Stimulated activated CD8-positive, alpha-beta memory T cell treated with anti-CD3 and anti-CD28 coated beads, Interleukin-2, amount 100 ng/mL, for 1 hour (primary cell): ENCODE measurements at places on chromosomes 2 and 18.
A peak's percentile ranks its signal among the peaks of the same experiment; 100 is the strongest.

DNA sequence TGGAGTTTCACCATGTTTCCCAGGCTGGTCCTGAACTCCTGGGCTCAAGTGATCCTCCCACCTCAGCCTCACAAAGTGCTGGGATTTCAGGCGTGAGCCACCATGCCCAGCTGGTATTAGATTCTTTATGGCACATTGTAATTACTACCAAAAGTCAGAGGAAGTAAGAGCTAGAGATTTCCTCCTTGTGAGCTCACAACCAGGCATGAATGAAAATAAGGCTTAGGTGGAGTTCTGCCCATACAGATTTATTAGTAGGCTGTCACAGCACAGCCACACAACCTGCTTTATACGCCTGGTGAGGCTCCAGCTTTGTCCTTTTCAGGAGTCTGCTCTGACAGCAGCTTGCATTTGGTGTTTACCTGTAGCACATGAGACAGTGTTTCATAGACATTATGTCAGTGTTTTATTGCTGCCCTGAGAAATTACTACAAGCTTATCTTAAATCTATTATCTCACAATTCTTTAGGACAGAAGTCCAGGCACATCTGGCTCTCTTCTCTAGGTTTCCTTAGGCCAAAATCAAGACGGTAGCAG lies 156.6 kb downstream of the TANC1 start:
- no peak for DNase-seq

GRCh38 chr2:219985017-219985416 lies 357.6 kb downstream of the SLC4A3 start:
- no peak for DNase-seq

- no peak for DNase-seq
Measured at GRCh38 chr2:197946562-197946961, 142.2 kb downstream of the PLCL1 start.

GRCh38 chr18:26863122-26863879 lies 2.2 kb downstream of the AQP4 start:
- no peak for DNase-seq

DNA sequence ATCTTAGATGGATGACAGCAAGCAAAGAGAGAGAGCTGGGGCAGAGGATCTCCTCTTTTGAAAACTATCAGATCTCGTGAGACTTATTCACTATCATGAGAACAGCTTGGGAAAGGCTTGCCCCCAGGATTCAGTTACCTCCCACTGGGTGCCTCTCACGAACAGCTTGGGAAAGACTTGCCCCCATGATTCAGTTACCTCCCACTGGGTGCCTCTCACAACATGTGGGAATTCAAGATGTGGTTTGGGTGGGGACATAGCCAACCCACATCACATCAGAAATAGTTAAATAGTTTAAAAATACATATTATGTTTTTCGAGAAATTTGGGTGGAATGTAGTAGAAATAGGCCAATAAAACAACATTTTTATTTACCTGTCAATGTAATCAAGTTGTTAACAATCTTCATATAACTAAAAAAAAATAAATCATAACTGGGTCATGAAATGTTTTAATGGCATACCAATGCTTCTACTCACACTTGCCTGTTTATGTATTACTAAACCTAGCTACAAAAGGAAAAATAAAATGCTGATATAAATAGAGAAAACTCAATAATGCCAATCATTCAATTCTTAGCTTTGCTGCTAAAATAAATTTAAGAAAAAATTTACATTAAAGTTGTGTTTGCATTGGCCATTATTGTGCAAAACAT lies 608.9 kb downstream of the SUCLG1 start:
- no peak for DNase-seq

DNA sequence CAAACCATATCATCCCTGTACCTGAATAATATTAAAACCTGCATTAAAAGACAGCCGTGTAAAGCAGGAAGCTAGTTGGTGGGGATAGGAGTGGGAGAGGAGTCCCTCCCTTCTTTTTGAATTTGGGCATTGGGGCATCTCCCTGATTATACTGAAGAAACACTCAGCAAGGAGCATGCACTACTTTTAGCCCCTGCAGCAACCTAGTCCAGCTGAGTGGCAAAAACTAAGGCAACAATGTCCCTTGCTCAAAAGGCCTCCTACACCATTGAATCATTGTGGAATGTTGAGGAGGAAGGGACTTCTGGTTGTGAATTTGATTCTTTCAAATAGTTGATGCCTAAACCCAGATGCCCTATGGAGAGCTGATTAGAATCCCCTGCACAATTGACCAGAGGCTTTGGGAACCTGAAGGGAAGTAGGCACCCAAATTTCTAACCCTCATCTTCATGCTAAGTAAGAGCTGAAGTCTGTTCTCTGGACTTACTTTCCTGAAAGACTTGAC lies 111.7 kb downstream of the DDX1 start:
- DNase-seq = no peak

- DNase-seq = no peak
Measured at GRCh38 chr2:149061133-149061745, 22.7 kb downstream of the LYPD6B start.

- DNase-seq = no peak
Measured at GRCh38 chr18:50162486-50163304, 32.3 kb downstream of the MYO5B start.

GRCh38 chr2:59888015-59888414 lies 665.4 kb downstream of the BCL11A start:
- peak; percentile 4 for DNase-seq

DNA sequence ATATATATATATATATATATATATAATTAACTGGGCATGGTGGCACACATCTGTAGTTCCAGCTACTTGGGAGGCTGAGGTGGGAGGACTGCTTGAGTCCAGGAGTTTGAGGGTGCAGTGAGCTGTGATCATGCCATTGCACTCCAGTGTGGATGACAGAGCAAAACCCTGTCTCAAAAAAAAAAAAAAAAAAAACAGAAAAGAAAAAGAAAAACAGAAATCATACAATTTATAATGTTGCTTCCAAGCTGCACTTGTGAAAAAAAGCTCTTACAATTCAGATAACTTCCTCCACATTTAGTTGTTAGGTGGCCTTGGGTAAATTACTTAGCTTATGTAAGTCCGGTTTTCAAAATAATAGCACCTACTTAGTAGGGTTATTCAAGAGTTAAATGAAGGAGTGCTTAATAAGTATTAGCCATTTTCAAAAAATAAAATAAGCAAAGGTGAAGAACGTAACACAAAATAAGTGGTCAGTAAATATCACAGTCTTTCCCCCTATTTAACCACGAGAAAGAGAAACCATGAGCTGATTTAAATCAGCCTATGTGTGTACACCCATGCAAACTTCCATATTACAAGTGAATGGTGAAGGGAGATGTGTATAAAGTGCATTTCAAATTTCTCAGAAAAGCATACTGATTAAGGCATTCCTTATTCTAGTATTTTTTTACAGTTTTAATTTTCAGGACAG lies 2.3 kb downstream of the WIPF1 start:
- no peak for DNase-seq

- DNase-seq = no peak
Measured at GRCh38 chr18:77206676-77207374, 42.8 kb upstream of the GALR1 start.

- DNase-seq = no peak
Measured at GRCh38 chr2:229780856-229781773, 66.8 kb upstream of the DNER start.

DNA sequence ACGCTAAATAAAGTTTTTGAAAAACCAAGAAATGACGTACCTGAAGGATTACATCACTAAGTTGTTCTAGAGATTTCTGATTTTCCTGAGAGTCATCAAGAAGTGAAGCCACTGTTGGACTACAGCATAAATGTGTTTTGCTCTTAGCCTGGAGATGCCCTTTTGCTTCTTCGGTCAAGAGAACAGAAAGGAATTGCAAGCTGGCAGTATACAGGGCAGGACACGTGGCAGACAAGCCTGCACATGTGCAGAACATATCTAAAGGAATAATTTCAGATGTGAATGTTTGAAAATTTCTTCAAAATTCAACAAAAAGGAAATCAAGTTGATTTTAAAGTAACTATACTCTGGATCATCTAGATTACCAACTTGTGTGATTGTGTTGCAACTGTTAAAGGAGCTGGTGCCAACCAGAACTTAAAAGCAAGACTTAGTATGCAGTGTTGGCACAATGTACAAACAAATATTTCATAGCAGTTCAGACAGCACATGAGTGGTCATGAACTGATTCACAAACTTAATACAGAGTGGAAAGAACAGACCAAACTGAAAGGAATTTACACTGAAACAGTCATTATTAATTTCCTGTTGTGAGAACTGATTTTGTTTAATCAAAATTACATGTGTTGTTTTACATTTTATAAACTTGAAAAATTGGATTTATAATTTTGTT lies 100.4 kb upstream of the CD226 start:
- no peak for DNase-seq

DNA sequence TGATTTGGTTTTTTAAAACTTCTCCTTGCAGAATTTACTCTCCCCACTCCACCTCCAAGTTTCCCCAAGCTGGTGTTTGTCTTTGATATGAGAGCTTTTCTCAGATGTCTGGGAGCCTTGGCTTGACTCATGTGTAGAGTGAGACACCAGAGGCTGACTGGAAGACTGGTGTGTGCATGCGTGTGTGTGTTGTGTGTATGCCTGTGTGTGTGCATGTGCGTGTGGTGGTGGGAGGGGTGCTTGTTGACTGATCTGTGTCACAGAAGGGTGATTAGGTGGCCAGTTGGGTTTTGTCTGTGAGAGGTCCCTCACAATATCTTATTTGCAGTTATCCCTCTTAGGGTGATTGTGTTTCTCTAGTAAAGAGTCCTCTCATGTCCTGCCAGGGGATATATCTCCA lies 50.5 kb upstream of the HPCAL1 start:
- no peak for DNase-seq

DNA sequence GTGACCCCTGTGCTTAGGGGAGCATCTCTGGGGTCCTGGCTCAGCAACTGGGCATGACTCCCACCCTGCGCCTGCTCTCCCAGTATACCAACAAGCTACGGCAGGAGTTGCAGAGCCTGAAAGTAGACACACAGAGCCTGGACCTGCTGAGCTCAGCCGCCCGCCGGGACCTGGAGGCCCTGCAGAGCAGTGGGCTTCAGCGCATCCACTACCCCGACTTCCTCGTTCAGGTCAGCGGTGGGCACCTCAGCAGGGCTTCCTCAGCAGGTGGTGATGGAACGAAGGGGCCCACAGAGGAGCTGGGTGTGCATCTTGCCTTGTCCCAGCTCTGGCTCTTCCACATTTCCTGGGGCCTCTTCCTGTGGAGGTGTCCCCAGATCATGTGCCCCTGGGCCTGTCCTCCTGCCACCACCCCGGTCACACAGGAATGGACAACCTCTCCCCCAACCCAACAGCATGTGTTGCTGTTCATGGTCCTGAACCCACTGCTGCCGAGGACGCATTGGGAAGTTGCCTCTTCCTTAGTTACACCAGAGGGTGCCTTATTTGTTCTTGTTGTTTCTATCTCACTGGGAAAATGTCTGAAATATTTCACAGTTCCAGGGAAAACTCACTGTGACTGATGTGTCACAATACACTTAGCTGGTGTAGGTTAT lies 10.8 kb downstream of the PROM2 start:
- no peak for DNase-seq

DNA sequence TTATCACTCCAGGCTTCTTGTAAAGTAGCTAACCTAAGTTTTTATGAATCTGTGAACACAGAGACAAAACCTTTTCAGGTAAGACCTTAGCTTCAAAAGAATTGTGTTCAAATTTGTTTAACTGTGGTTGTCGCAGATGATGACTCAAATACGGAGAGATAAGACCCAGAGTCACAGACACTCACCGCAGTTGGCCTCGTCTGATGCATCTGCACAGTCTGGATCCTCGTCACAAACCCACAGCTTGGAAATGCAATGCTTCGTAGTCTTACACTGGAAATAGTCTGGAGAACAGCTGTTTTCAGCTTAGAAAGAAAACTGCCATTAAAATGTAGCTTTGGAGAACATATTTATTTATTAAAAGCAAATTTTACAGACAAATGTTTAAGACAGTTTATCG lies 1662.1 kb upstream of the NXPH2 start:
- DNase-seq = no peak

GRCh38 chr2:10620481-10620880 lies 69.3 kb downstream of the NOL10 start:
- no peak for DNase-seq

- DNase-seq = no peak
Measured at GRCh38 chr2:59456285-59456684, 1097.2 kb downstream of the BCL11A start.

GRCh38 chr18:582465-582864 lies 2.3 kb downstream of the CETN1 start:
- no peak for DNase-seq

GRCh38 chr18:29250843-29251242 lies 1073.9 kb upstream of the CDH2 start:
- DNase-seq = no peak

DNA sequence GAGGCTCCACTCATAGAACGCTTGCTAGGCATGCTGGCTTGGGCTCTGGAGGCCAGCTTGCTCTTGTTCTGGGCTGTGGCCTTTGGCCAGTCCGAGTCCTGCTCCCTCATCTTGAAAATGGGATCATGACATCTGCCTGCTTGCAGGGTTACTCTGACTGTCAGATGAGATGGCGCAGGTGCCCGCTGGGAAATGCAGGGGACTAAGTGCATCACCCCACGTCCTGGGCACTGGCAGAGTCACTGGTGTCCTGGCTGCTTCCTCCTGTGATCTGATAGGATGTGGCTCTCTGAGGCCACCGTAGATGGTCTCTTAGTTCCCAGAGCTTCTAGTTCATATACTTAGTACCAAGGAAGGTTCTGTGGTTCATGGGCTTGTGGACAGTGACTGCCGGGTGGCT lies 18.5 kb downstream of the LDLRAD4 start:
- DNase-seq = no peak

DNA sequence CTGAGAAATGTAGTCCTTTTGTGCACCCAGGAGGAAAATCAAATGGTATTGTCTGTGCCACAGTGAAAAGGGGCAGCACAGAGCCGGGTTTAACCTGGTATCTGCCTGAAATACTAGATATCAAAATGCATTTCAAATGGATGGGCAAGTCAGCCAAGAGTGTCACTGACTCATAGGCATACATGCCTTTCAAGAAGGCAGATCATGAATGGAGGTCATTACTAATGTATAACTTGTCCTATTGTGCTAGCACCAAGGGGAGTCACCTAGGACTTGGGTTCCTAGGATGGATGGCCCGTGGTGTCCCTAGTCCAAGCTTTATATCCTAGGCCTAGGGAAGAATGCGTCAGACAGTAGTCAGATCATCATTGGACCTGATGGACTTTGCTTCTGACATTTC lies 49.9 kb downstream of the TCF7L1 start:
- no peak for DNase-seq

DNA sequence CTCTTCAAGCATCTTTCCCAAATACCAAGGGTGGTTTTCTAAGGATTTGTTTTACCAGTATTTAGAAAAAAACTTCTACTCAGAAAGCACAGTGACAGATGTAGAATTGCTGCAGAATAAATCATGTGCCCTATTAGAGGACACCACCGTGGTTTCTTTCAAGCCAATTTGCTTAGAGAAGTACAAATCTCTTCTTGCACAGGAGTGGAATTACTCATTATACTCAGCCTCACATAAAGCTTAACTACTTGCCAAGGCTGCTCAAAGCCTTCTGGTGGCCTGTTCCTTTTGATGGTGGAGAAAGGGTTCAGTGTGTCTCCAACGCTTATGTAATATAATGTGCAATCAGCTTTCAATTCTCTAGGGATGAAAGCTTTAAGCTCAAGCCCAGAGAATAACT lies 66.5 kb upstream of the CTNNA2 start:
- DNase-seq = no peak

- no peak for DNase-seq
Measured at GRCh38 chr18:50289108-50289443, 1.6 kb upstream of the CXXC1 start.

- no peak for DNase-seq
Measured at GRCh38 chr2:1835581-1836201, 91.4 kb upstream of the PXDN start.
